ENCODE measurements at places on chromosomes 12 and 14.
A peak's percentile ranks its signal among the peaks of the same experiment; 100 is the strongest.

DNA sequence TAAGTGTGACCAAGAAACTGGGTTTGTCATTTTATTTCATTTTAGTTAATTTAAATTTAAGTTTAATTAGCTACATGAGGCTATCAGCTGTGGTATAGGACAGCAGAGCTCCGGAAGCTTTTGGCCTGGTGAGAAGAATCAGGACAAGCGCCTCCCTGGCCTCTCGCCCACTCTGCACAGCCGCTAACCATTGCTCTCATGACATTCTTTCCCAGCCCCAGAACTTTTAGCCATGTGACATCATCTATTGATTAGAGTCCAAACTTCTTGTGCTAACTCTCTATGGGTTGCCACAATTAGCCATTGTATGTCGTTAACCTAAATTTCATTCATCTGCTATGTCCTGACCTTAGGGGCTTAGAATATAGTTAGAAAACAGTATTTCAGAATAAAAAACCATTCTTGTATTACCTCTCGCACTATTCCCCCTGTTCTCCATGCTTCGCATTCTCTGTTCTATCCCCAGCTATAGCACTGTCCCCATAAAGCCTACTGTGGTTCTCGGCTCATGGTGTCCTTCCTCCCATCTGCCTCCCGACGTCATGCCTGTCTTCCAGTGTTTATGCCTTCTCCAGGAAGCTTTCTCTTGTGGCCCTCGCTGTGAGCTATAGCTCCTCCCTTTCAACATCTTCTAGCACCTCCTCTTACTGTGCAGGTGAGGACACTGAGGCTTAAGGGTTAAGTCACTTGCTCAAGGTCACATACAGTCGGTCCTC lies 23.5 kb downstream of the SSH1 start:
- DNase-seq, result no peak

GRCh38 chr12:82605115-82605514 lies 81.6 kb upstream of the TMTC2 start:
- DNase-seq, result no peak

DNA sequence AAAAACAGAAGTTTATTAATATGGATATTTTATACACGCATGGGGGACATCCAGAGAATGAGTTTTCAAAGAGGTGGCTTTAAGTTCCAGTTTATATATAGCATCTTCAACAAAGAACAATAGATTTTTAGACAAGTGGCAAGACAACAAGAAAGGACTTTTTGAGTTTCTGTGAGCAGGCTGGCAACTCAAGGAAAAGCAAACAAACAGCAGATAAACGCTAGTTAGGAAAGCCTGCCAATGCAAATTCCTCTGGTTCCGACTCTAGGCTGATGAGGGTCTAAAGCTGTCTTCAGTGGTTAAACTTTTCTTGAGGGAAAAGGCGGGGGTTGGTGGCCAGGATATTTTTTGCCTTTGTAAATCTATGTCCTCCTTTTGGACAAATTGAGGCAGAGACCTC lies 78.4 kb upstream of the EEA1 start:
- no peak for DNase-seq

DNA sequence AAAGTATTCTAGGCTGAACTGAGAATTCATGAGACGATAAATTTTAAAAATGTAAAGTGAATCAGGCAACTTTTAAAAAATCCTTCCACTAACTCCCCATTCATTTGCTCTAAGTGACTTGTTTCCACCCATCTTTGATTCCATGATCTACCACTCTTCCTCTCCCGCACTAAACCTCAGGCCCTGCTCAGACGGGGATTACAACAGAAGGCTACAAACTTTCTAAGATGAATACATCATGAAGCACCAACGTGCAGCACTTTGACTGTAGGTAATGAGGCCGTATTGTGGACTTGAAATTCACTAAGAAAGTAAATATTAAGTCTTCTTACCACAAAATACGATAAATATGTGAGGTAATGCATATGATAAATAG lies 30.0 kb downstream of the TMEM132D start:
- DNase-seq, result no peak

- DNase-seq, result no peak
Measured at GRCh38 chr12:43880547-43880946, 44.7 kb downstream of the TMEM117 start.

GRCh38 chr12:116319898-116320621 lies 42.6 kb upstream of the MED13L start:
- DNase-seq, result no peak

DNA sequence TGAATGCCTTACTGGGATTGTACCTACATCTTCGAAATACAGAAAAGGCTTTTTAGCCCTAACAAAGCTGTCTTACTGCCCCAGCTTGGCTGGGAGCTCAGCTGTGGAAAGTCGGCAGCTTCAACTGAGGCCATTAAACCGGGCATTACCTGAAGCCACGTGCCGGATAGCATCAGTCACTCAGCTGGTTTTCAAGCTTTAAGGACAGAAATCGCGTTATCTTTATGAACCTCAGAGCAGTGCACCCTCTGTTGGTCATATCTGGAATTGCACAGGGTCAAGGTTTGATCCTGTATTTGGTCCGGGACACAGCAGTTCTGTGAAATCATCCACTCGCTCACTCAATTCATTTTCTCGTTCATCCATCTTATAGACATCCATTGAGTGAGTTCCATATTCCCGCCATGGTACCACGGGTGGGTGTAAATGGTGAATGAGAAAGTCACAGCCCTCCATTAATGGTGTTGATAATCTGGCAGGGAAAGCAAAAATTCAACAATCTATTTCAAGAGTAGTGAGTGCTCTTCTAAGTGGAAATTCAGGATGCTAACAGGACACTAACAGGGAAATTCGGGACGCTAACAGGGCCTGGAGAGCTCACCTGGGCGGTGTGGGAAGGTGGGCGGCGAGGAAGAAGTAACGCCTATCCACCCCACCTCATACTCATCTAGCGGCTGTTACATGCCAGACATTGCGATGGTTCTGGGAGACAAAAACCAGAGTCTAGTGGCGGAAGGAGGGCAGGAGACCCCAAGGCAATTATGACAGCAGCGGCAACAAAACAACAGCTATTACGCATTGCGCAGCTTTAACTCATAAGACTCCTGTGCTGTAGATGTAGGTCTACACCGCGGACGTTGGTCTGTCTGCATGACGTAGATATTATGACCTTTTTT lies 60.6 kb upstream of the TCL1A start:
- peak; percentile 47 for DNase-seq

DNA sequence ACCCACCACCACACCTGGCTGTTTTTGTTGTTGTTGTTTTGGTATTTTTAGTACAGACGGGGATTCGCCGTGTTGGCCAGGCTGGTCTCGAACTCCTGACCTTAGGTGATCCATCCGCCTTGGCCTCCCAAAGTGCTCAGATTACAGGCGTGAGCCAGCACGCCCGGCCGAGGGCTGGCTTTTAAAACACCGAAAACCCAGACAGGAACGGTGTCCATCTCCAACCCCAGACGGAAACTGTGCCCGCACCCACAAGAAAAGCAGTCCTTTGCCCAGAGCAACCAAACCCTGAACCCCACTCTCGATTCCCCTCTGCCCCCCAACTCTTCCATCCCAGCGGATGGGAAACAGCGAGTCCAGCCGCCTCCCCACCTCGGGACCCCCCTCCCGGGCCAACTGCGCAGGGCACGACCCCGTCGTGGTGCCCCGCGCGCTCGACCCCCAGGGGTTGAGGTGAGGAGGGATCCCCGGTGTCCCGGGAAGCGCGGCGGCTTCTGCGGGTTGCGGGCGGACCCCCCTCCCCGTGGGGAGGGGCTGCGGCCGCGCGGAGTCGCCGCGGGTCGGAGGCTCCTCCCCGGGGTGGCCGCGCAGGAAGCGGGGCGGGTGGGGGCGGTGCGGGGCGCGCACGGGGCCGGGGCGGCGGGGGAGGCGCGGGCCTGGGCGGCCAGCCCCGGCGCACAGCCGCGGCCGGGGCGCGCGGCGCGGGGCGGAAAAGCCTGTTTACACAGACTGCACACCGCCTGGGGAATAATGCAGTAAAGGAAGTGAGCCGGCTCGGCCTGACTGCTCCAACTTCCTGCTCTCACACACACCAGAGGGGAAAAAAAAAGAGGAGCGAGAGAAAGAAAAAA lies at the start of gene ELK3:
Gene ELK3 (plus strand): TSS at position 651 of the 851 bp plus-strand sequence.
- DNase-seq, result no peak

DNA sequence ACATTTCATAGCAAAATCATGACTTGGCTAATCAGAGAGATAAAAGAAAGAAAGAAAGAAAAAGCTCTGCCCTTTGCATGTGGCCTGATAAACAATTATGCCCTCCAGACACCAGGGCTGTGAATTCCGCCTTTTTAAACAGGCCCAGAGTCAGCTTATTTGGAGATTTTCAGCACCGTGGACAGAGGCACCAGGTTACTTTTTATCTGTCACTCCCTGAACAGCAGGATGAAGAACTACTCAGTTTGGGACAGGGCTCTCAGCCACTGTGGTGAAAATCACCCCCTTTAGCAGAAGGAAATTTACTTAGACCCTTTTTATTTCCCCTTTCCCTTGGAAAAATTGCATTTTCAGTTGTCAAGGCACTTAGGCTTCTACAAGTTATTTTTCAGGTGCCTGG lies 359.9 kb downstream of the NRXN3 start:
- DNase-seq, result no peak

DNA sequence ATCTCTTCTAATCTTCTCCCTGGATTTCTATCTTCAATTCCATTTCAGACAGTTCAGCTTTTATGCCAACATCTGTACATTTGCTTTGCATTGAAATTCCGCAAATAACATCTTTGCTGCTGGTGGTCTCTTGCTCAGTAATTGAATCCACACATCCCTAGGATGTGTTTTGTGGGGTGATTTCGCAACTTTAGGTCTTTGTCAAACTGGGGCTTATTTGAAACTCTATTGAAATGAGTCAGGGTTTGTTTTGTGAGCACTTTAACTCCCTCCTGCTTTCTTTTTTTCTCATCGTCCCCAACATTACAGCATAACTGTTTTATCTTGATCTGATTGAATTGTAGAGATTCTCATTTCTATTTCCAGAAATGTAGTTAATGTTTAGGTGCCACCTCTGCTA lies 404.3 kb downstream of the NPAS3 start:
- DNase-seq, result no peak

DNA sequence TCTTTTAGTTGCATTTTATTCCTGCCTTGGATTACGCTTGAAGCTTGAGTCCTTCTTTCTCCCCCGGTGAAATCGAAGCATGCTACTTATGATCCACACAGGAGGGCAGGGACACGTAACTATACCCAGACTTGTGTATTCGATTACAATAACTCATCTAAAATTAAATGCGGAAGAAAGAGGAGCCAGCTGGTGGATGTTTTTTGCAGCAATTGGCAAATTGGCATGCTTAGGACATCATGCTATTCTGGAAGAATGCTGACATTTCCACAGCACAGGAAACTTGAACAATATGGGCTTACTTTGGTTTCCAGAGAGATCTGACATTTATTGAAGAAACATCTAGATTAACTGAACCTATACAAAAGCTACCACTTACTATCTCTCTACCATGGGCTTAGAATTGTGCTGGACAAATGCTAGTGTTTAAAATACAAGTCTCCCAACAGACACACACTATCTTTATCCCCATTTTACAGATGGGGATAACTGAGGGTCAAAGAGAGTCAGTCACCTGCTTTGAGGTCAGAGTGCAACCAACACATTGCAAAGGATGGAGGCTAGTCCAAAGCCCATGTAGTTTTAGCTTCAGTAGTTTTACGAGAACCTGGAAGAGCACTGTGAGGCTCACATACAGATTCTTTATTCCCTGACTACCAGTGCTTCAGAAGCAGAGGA lies 36.3 kb downstream of the LGMN start:
- no peak for DNase-seq

GRCh38 chr12:6383572-6384498 lies at the start of gene LTBR:
TSS of gene LTBR (plus strand) at chr12:6384162. CDS start at chr12:6384359, 197 bp downstream.
- no peak for DNase-seq

- no peak for DNase-seq
Measured at GRCh38 chr14:68468437-68469207, 324.2 kb downstream of the ZFP36L1 start.

- DNase-seq, result no peak
Measured at GRCh38 chr14:92430686-92431085, 82.9 kb upstream of the RIN3 start.

GRCh38 chr12:49965836-49966235 lies 4.2 kb downstream of the AQP5 start:
- DNase-seq, result no peak

- DNase-seq, result no peak
Measured at GRCh38 chr12:65666876-65667275, 157.4 kb upstream of the HMGA2 start.

DNA sequence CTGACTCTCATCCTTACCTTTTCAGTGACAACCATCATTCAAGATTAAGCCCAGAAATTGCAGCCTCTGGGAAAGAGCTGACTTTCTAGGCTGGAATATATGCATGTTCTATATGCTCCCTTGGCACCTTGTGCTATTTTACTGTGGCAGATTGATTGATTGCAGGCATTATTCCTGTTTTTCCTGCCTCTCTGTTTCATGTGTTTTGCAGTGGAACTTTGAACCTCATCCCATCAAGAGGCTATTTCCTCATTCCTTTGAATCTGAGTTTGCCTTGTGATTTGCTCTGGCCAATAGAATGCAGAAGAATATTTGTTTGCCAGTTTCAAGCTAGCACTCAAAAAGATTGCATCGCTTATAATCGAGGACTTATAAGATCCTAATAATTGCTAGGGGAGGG lies 174.8 kb upstream of the DCN start:
- no peak for DNase-seq

GRCh38 chr14:50060871-50061663 lies 55.3 kb downstream of the VCPKMT start:
- no peak for DNase-seq

DNA sequence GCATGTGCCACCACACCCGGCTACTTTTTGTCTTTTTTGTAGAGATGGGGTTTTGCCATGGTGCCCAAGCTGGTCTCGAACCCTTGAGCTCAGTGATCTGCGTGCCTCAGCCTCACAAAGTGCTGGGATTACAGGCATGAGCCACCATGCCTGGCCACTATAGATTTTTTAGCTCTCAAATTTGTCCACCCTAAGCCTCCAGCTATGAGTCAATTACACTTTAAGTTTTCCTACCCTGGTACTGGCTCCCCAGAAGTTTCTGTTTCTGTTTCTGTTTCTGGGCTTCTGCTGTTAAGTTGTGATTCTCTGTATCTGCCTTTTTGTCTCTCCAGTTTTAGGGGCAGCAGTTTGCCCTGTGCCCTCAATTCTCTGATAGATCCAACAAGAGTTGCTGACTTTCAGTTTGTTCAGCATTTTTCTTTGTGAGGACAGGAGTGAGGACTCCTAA lies 4.4 kb upstream of the TINF2 start:
- no peak for DNase-seq

DNA sequence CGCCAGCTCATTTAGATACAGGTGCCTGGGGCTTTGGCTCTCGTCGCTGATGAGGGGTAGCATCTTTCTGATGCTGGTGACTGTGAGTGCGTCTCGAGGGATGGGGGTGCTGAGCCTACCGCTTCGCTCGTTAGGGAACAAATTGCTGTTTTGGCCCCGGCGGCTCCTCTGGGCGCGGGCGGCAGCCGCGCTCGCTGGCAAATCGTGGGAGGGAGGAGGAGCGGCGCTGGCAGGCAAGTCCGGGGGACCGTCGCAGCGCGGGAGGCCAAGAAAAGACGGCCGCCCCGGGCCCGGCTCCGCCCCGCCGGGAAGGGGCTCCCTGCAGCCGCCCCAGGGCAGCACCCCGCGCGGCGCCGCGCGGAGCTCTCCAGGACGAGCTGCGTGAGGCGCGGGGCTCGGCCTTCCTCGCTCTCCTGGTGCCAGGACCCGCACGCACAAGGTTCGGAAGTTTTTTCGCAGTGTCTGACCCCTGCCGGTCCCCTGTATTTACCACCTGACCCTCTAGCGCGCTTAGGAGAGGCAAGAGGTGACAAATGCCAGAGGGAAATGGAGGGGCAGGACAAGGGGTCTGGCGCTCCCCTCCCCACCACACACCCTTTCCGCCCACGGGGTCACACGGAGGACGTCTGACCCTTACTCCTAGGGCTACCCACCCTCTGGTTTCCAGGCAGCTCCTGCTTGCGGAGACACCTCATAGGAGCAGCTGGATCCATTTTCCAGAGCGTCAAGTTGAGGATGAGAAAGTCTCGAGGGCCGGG lies 899 bp upstream of the KCNH3 start:
- peak; percentile 45 for DNase-seq
